ENCODE measurements at places on chromosomes 3 and 15. TPM values are rescaled to one million over a fixed set of nuclear protein-coding genes. Genes with fewer than 3 reads are reported as not detected.

GRCh38 chr15:93612953-93613352 lies 523.9 kb upstream of the RGMA start:
- DNase-seq, result no peak

- DNase-seq, result no peak
Observed at GRCh38 chr3:14210290-14210688, 31.7 kb downstream of the LSM3 start.

- DNase-seq, result no peak
Observed at GRCh38 chr3:48797626-48798025, 50.0 kb downstream of the PRKAR2A start.

GRCh38 chr15:87981969-87982368 lies 274.6 kb downstream of the NTRK3 start:
- DNase-seq, result no peak

The SEMA3F gene
- total RNA-seq, result 0.51 TPM

The CPNE9 gene
- not detected for total RNA-seq
